ENCODE measurements at places on chromosomes 6 and 20.
A peak's percentile ranks its signal among the peaks of the same experiment; 100 is the strongest.

- peak; percentile 78 for DNase-seq
Measured at GRCh38 chr20:23135449-23136420, 49.6 kb upstream of the CD93 start.

GRCh38 chr20:19662637-19662995 lies 95.4 kb upstream of the RIN2 start:
- DNase-seq, result no peak

DNA sequence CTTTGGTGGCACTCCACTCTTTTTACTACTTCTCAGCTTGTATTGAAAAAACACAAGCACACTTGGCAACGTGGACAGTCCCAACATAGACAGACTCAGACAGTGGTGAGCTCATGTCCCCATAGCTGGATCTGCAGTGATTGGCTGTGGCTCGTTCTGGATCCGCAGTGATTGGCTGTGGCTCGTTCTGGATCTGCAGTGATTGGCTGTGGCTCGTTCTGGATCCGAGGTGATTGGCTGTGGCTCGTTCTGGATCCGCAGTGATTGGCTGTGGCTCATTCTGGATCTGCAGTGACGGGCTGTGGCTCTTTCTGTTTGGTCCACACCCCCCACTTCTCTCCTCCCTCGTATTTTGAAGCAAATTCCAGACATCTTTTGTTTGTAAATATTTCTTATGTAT lies 28.0 kb downstream of the OSBPL2 start:
- DNase-seq, result no peak

GRCh38 chr20:50588034-50588736 lies 78.0 kb downstream of the PTPN1 start:
- peak; percentile 76 for DNase-seq

GRCh38 chr20:38537176-38537575 lies 43.8 kb upstream of the ADIG start:
- no peak for DNase-seq

GRCh38 chr6:117989086-117989485 lies 82.0 kb downstream of the SLC35F1 start:
- no peak for DNase-seq

DNA sequence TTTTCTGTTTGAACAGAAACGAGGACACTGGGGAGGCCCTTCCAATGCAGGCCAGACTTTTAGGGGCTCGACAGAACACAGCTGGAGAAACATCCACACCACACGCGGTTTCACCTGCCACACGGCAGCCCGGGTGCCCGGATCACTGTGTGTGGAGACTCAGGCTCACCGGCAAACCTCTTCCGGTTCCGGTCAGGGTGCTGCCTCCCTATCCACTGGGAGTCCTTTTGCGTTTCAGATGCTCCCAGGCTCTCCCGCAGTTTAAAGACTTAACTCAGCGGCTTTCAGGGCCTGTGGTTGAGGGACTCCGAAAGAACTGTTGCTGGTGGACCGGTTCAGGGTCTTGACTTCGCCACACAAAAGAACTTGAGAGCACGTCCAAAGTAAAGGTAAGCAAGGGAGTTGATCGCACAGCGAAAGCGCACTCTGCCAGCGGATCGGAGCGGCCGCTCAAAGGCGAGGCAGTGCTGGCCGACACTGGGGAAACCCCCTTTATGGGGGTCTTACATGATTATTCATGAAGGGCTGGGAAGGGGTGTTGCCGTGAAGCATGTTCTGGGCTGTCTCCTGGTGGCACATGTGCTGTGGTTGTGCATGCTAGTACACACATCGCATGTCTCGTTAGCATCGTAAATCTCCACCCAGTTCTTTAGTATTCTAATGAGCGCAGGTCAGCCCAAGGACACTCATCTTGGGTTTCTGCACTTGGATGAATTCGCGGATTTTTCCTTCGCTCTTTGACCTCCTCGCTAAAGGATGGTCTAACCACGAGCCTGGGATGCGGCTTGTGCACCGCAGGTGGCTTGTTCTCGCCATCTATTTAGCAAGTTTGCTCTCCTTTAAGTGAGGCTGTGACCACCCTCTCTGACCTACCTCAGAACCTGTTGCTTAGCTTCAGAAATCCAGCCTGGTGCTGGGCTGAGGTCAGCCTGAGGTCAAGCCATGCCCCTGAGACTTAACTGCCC lies 180.3 kb downstream of the CDH26 start:
- peak; percentile 30 for DNase-seq

DNA sequence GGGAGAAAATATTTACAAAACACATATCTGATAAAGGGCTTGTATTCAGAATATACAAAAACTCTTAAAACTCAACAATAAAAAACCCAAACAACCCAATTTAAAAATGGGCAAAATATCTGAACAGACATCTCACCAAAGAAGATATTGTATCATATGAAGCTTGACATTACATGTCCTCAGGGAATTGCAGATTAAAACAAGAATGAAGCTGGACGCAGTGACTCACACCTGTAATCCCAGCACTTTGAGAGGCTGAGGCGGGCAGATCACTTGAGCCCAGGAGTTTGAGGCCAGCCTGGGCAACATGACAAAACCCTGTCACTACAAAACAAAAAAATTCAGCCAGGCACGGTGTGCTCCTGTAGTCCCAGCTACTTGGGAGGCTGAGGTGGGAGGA lies 135.4 kb upstream of the AKIRIN2 start:
- no peak for DNase-seq

GRCh38 chr20:57287901-57288300 lies 21.5 kb upstream of the BMP7 start:
- no peak for DNase-seq

Data from inflammatory macrophage treated with lipopolysaccharide for 1 hour (primary cell).